KG1 (cell line): ENCODE measurements at places on chromosomes 16 and 17.

DNA sequence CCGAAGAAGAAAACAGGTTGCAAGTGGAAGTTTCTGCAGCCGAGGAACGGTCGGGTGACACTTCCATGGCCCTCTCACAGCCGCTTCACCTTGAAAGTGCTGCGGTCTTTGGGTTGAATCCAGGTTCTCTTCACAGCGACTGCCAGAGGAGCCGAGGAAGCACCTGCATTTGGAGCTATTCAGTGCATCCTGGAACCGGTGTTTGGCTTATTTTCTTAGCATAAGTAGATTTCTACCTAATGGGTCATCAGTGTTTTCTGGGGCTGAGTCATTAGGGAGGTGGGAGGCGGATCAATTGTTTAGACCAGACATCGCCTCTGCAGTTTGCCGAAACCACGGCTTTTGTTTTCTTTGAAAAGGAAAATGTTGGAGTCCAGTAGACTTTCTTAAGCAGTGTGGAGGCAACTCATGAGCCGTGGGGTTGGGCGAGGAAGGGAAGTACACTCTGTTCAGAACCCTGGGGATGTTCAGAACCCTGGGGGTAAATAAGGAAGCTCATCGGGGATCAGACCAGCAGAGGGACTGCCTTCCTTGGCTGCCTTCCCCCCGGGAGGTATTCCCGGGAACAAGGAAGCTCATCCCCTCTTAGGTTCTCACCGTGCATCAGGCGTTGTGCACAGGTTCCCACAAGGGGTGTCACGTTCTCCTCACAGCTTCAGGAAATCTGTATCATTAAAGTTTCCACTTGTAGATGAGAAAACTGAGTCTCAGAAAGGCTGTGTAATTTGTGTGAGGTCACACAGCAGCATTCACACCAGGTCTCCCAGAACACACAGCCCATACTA, 361.5 kb downstream of the SNX29 start:
- no peak for DNase-seq

DNA sequence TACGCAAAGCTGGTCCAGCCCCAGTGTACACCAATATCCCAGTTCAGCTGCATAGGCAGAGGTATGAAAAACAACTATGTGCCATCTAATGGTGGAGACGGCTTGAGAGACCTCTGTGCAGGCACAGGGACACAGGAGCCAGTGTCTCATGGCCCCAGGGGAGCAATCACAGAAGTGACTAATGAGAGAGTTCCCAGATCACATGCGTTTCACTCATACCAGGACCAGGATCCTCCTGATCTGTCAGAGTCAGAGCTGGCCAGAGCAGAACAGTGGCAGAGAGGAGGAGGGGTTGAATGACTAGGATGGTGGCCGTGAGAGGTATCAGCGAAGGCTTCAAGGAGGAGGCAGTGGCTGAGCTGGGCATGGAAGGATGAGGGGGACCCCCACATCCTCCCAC, 41.1 kb downstream of the TMEM132E start:
- no peak for DNase-seq

DNA sequence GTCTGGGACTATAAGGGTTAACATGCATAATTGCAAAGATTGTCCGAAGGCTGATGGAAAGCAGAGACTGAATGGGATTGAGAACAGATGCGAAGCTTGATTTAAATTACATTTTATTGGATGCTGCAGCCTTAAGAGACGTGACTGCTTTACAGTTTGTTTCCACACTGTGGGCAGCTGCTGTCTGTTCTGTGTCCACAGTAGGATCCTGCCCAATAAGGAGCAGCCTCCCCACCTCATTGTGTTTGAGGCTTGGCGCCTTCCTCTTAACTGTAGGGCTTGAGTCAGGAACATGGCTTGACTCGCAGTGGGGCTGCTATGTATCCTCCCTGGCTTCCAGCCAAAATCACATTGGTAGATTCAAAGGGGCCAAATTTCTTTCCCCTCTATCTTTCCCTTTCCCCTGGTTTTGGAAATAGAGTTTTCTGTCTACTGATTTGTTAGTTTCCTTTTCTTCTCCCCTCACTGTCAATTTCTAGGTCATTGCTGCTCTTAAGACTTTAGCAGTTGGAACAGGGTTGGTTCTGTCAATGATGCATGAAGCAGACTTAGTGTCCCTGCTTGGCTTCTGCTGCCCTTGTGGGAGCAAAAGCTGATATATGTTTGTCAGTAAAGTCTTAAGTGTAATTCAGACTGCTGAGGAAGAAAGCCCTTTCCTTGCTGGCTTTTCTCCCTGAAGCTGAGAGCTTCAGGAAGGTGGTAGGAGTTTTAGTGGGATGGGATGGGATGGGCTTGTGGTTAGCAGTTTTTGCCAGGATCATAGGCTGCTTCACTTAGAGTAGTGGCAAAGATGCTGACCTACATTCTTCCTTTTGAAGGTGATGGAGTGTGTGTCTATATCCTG, 5.0 kb upstream of the RARA start:
- DNase-seq = no peak

GRCh38 chr16:71851746-71852145, 6.0 kb downstream of the ATXN1L start:
- no peak for DNase-seq

GRCh38 chr17:4584917-4585637, 748 bp downstream of the SMTNL2 start:
- no peak for DNase-seq

GRCh38 chr17:21376081-21376758, at the start of gene KCNJ12:
TSS of gene KCNJ12 (plus strand) at chr17:21376357. CDS start at chr17:21415343, 38,986 bp downstream.
- DNase-seq = no peak

GRCh38 chr16:73108195-73108963, 60.5 kb upstream of the ZFHX3 start:
- DNase-seq = no peak

GRCh38 chr17:34998205-34998604, 17.9 kb downstream of the LIG3 start:
- DNase-seq = peak; percentile 19

DNA sequence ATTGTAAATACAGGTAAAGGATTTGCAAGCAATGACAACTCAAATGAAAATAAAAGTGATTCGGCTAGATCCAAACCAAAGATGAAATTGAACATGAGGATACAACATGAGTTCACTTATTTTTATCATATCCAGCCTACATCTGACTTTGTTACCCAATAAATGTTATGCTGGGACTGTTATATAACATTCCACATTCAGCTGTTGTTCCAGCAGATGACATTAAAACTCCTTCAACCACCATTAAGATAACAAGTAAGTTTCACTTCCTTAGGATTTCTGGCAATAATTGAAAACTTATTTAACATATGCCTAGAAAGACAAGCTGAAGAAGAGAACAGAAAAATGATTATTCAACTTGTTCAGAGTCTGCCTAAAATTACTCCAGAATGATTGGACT, 729.4 kb downstream of the CDH11 start:
- no peak for DNase-seq

GRCh38 chr17:62617894-62618472, 9.5 kb upstream of the MRC2 start:
- no peak for DNase-seq

DNA sequence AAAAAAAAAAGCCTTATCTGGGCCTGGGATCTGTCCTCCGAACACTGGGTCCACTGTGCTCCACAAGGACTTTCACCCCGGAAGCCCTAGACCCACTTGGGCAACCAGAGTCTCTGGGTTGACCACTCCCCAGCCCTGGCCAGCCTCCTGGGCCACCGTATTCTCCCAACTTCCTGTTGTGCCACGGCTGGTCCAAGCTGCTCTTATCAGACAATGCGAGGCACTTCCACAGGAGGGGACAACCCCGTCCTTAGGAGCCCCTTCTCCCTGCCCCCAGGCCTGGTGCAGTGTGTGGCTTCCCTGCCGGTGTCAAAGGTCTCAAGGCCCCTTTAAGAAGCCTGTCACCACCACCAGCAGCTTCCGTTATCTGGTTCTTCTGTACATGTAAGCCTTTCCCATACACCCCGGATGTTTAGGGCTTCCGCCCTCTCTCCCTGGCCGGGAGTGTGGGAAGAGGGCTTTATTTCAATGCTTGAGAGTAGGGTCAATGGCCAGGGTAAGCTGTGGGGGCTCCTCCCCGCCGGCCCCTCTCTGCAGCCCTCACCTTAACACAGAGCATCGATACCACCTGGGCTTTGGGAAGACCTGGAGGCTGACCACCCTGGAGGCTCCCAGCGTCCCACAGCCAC, 313.0 kb downstream of the SEC14L1 start:
- no peak for DNase-seq

- DNase-seq = no peak
Observed at GRCh38 chr16:89581045-89581695, 5.6 kb downstream of the CPNE7 start.

GRCh38 chr16:53147500-53148065, 92.8 kb downstream of the CHD9 start:
- no peak for DNase-seq

- DNase-seq = no peak
Observed at GRCh38 chr17:69402052-69402451, 12.4 kb upstream of the MAP2K6 start.

DNA sequence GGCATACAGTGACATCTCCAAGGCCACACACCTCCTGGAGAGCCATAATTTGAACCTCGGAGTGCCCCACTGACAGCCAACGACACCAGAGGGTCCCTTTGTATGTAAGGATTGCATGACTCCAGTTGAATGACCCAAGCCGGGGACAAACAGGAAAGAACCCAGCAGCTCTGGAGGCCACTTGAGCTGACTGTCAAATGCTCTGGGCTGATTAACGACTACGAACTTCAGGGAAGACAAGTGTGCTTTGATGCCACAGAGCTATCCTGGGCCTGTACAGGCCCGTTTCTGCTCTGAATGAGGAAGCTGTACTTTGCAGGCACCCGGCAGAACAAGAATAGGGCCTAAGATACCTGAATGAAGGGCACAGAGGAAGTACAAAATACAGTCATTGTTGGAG, 404.6 kb downstream of the SLC39A11 start:
- DNase-seq = no peak

GRCh38 chr17:64148017-64148631, 18.2 kb upstream of the ERN1 start:
- no peak for DNase-seq

- DNase-seq = no peak
Observed at GRCh38 chr17:47276444-47276843, 22.8 kb downstream of the ITGB3 start.

DNA sequence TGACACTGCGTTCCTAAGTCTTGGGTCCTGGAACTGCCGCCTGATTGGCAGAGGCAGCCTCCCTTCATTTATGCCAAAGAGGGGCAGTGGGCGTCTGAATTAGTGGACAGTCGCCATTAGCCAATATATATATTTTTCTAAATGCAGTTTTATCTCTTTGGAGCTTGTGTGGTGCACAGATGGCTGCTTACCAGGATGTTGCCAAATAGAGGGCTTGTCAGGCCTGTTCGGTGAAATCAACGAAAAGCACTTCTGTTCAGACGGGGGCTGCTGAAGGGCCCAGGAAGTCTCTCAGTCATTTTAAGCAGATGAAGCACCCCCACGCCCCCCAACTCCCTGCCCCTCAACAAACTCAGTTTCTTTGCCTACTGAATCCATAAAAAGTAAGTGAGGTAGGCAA, 66.0 kb downstream of the RAP1GAP2 start:
- DNase-seq = no peak

DNA sequence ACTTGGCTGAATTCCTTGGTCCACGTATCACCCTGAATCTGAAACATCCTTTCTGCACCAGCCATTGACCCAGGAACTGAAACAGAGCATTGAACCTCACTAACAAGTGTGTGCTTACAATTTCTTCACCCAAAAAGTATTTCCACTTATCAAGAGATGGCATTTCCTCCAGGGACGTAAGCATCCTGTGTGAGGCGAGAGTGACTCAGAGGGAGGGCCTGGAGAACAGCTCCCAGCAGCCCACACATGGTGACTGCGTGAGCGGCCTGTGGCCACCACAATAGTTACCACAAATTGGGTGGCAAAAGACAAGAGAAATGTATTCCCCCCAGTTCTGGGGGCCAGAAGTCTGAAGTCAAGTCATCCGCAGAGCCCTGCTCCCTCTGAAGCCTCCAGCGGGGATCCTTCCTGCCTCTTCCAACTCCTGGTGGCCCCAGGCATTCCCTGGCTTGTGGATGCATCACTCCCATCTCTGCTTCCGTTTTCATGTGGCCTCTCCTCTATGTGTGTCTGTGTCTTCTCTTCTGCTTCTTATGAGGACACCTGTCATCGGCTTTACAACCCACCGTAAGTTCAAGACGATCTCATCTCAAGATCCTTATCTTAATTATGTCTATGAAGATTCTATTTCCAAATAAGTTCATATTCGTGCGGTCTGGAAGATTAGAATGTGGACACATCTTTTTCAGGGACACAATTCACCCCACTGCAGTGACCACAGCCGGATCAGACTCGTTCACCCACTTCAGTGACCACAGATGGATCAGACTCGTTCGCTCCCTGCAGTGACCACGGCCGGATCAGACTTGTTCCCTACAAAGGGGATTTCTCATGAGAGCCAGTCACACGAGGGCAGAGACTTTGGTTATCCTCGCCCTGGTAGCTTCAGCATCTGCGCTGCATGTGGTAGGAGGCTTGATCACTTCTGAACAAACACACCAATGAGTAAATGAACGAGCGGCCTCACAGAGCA, 122.6 kb upstream of the FOXF1 start:
- no peak for DNase-seq

DNA sequence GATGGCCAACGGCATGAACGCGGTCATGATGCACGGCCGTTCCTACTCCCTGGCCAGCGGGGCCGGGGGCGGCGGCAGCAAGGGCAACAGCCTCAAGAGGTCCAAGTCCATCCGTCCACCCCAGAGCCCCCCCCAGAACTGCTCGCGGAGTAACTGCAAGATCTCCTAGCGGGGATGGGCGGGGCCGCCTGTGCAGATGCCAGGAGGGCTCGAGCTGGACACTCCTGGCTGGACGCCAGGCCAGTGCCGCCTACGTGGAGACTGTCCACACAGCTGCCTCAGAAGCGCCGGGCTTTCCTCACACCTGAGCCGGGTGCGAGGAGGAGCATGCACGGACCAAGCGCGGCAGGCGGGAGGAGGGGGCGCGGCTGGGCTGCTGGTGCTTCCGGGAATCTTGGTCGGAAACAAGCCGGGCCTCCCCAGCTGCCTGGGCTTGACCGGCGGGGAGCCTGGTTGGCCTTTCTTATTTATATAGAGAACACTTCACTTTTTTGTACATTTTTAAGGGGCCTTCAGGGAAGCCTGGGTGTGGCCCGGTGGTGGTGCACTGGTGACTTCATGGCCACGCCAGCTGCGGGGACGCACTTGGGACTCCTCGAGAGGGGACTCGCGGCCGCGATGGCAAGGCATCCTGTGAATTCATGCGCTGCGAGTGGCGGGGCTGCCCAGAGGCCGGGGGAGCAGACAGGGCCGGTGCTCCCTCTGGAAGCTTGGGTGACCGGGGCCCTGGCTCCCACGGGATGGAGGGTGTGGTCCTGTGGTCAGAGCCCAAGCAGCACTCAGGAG, 3.1 kb upstream of the WFIKKN1 start:
- no peak for DNase-seq
